ENCODE measurements at places on chromosomes 2 and 18.

GRCh38 chr2:14944562-14945346 lies 312.2 kb downstream of the LRATD1 start:
- DNase-seq: no peak

DNA sequence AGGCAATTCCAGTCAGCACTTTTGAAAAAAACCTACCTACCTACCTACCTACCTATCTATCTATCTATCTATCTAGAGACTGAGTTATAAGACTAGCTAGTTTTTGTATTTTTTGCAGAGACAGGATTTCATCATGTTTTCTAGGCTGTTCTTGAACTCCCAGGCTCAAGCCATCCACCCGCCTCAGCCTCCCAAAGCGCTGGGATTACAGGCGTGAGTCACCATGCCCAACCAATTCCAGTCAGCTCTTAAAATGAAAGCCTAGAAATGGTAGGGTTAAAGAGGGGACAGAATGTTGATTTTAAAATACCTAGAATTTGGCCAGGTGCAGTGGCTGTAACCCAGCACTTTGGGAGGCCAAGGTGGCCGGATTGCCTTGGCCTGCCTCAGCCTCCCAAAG lies 19.1 kb downstream of the MSH2 start:
- no peak for DNase-seq

GRCh38 chr2:64743739-64744330 lies 90.1 kb upstream of the SERTAD2 start:
- DNase-seq: no peak

DNA sequence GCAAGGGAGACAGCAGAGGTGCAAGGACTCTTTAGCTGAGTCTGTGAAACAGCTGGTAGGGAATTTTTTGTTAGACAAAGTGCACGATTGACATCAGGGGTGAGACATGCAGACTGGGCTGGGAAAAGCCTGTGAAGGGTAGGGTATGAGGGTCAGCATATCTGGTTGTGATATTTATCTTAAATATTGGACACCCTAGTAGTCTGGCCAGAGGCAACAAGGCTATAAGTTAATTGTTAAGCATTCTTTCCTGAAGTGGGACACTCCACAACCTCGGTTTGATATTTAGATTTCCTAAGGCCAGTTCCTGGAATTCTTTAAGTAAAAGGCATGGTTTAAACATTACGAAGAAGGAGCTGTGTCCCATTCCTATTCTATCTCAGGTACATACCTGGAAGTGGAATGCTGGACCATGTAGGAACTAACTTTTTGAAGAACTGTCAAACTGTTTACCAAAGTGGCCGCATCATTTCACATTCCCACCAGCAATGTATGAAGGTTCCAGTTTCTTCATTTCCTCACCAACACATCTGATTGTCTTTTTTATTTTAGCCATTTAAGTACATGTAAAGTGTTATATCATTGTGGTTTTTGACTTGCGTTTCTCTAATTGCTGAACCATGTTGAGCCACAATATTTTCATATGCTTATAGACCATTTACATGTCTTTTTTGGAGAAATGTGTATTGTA lies 22.5 kb downstream of the EHBP1 start:
- no peak for DNase-seq

- no peak for DNase-seq
Measured at GRCh38 chr2:182482511-182482910, 55.7 kb upstream of the PDE1A start.
